HT-29 (cell line): ENCODE measurements at places on chromosomes 2 and 18.
A peak's percentile ranks its signal among the peaks of the same experiment; 100 is the strongest.

- no peak for DNase-seq
Measured at GRCh38 chr2:122105171-122105876, 349.9 kb downstream of the TSN start.

DNA sequence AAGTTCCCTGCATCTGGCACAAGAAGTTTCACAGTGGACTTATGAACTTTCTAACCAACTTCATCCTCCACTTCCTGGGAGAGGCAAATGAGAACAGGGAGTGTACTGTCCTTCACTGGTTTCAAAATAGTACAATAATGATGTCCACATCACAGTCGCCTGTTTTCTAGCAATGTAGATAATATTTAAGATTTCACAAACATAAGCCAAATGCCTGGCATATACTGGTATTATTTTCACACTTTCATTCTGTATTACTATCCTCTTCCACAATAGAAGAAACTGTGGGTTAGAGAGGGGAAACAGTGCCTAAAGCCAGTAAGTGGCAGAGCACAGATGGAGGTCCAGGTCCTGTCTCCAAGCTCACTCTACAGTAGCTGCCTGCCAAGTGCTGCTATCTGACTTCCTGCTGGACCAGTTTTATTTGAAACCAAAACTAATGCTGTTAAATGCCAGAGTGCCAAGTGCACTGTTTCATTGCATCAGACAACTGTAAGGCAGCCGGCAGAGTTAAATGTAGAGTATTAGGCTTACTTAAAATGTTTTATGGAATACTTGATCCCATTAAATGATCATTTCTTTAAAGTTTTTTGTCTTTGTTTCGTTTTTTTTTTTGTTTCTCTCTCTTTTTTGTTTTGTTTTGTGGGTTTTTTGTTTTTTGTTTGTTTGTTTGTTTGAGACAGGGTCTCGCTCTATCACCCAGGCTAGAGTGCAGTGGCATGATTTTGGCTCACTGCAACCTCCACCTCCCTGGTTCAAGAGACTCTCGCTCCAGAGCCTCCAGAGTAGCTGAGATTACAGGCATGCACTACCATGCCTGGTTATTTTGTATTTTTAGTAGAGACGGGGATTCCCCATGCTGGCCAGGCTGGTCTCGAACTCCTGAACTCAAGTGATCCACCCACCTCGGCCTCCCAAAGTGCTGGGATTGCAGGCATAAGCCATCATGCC lies 15.1 kb downstream of the COBLL1 start:
- peak; percentile 79 for DNase-seq

DNA sequence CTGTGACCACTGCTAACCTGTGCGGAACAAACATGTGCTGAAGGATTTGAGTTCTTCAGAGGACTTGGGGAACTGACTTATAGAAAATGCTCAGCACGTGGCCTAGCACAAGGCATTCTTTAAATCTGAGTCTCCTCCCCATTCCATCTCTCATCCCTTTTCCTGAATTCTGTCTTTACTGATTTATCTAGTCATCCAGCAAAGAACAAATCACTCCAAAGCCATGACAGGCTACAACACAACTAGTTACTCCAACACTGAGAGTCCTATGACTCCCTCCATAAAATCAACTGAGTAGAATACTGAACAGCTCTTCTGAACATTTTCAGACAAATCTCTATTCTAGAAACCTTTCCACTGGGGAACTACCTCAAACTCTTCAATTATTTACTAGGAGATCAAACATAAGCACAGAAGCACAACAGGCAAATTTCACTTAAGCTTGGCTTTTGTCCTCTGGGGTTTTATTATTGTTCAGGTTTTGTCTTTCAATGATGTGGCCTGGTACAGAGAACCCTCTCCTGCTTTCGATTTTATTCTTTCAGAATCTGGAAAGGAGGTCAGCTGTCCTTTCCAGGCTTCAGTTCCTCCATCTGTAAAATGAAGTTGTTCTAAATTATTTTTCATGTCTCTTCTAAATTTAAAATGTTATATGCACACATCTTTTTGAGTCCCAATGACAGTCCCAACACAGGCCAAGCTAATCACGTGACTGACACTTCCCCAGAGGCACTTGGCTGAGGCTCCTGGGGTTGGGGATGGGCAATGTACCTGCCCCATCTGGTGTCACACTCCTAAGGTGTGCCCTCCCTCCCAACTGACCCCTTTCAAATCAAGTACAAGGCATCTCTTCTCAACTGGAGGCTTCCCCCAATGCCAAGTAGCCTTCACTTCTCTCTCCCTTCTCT lies 31.8 kb downstream of the RNU4ATAC start:
- DNase-seq: no peak

GRCh38 chr2:5315041-5315440 lies 377.1 kb upstream of the SOX11 start:
- no peak for DNase-seq

DNA sequence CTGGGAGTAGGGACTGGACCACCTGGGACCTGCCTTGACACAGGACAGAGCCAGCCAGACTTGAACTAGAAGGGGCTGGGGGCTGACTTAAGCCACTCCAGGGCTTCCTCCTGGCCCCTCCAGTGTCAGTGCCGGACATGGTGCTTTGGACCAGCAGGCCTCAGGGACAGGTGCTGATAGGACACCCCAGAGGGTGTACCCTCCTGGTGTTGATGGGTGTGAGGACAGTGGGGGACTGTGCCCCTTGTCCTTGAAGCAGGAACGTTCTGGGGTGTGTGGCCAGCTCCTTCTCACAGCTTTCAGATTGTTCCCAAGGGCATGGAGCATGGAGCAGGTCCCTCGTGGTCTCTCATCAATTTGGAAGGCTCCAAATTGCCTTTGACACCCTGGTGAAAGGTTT lies 6.8 kb downstream of the MAL start:
- DNase-seq: no peak

- no peak for DNase-seq
Measured at GRCh38 chr2:74925361-74925786, 33.1 kb upstream of the POLE4 start.

DNA sequence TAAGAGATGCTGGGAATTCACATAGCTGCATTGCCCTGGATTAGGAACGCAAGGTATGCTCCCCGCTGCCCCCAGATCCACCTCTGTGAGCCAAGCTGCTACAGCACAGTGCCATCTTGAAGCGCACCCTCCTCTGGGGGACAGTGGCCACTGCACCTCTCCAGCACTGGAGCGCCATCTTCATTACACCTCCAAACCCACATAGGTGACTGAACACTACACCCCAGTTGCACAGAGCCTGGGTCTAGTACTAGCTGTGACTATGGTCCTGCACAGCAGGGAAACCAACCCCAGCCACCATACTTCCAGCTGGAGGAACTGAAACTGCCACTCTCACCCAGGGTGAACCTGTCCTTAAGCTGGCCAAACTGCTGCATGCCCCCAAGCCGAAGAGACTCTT lies 84.6 kb downstream of the TMEM237 start:
- no peak for DNase-seq

DNA sequence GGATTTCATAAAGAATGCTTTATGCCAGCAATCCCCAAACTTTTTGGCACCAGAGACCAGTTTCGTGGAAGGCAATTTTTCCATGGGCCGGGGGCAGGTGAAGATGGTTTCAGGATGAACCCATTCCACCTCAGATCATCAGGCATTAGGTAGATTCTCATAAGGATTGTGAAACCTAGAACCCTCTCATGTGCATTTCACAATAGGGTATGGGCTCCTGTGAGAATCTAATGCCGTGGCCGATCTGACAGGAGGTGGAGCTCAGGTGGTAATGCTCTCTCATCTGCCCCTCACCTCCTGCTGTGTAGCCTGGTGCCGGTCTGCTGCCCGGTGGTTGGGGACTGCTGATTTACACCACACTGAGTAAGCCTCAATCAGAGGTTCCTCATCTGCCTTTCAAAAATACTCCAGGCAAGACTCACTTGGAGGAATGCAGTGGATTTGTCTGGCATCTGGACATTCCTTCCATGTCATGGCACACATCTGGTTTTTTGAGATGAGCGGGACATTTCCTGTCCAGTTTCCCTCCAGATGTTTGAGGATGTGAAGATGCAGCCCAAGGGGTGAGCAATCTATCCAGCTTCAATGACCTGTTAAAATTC lies 185.8 kb downstream of the VAPA start:
- no peak for DNase-seq

GRCh38 chr2:54672590-54673456 lies 50.6 kb upstream of the EML6 start:
- DNase-seq: peak; percentile 53

DNA sequence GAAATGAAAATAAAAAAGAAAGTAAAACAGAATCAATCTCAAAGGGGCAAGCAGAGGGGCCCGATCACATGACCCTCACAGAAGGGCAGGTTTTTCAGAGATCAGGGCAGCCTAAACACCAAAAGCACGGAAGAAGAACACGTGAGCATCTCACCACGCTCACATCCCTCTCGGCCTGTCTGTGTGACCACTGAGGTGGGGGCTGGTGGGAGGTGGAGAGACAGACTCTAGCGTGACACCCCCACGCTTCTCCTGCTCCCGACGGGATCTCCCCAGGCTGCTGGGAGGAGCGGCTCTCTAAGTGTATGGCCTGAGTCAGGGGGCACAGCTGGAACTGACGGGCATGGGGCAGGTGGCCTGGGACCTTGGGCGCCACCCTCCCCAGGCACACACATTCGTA lies 23.5 kb upstream of the MTERF4 start:
- no peak for DNase-seq

- DNase-seq: no peak
Measured at GRCh38 chr18:39366656-39367055, 1801.1 kb upstream of the CELF4 start.

DNA sequence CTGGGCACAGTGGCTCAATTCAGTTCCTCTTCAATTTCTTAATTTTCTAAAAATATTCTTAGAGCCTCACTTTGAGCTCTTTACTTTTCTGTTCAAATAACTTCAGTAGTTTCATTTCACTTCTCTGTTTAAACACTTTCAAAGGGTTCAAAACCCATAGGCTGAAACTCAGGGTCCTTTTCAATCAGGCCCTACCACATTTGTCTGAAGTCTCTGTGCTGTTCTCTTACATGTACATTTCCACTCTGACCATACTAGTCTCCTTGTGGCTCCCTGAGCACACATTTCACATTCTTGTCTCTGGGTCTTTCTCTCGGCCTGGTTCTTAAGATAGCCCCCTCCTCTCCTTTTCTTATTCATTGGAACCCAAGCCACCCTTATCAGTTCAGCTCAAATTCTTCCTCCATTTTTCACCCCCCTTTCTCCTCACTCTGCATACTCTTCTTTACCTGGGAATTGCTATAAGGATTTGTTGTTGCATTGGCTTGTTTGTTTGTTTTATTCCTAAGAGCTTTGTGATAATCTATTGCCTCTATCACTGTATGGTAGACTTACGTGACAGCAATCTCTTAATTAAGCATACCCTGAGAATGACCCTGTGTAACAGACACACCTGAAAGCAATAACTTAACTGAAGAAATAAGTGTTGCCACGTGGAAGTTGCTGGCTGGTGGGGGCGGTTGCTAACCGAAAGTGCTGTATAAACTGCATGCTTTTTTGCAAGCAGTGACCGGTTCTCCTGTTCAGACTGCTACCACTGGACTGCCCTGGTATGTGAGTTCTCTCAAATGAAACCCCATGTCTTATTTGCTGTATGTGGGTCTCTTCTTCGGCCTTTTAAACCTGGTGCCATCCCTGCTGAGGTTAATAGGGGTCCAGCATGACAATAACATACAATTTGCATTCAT lies 27.7 kb upstream of the ACADL start:
- no peak for DNase-seq

- DNase-seq: no peak
Measured at GRCh38 chr2:236656721-236657120, 87.1 kb downstream of the ACKR3 start.

- no peak for DNase-seq
Measured at GRCh38 chr18:58398648-58399398, 230.1 kb downstream of the ALPK2 start.
